Activated CD8-positive, alpha-beta T cell treated with anti-CD3 and anti-CD28 coated beads for 36 hours (primary cell): ENCODE measurements at places on chromosomes 12 and 14. TPM values are rescaled to one million over a fixed set of nuclear protein-coding genes. Genes with fewer than 3 reads are reported as not detected.

SLC2A14 gene
- total RNA-seq = 0.29 TPM

PPFIA2 gene
- total RNA-seq = not detected

- DNase-seq = no peak
Observed at GRCh38 chr14:104557086-104557485, 22.5 kb upstream of the C14orf180 start.

GRCh38 chr14:102693006-102693755, 84.1 kb upstream of the TRAF3 start:
- no peak for DNase-seq

GRCh38 chr12:70398862-70399261, 32.8 kb downstream of the KCNMB4 start:
- DNase-seq = no peak

GRCh38 chr12:104498211-104498801, 41.6 kb downstream of the CHST11 start:
- peak; percentile 65 for DNase-seq

DNA sequence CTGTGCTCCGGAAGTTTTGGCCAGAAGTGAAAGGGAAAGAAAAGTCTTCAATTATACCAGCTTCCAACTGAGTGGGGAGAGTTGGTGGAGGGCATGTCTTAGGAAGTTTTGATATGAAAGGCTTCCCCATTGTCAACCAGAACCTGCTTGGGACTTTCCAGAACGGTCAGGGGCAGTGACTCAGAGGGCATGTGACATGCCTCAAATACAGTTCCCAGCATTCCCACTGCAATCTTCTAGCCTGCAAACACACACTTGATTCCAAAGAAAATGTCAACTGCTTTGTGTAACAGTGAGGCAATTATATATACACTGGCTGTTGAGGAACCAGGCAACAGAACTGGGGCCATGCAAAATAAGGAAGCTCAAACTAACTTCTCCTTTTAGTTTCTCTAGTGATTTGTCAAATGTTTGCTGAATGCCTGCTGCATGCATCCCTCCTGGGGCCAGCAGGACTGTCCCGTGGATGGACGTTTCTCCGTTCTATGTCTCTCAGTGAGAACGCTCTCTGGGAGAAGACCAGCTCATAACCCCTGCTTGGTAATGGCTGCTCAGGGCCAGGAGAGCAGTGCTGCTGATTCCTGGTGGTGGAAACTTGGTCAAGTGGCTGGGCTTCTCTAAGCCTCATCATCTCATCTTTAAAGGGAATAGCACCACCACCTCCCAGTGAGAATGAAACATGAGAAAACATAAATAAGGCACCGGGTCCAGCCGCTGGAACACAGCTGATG, 18.3 kb downstream of the SLC25A47 start:
- DNase-seq = peak; percentile 28

GRCh38 chr14:100471441-100472093, 115.7 kb downstream of the BEGAIN start:
- DNase-seq = no peak

RNASE1 gene
- not detected for total RNA-seq

KRT77 gene
- total RNA-seq = not detected

- no peak for DNase-seq
Observed at GRCh38 chr12:121614872-121615467, 11.4 kb upstream of the ORAI1 start.

DNA sequence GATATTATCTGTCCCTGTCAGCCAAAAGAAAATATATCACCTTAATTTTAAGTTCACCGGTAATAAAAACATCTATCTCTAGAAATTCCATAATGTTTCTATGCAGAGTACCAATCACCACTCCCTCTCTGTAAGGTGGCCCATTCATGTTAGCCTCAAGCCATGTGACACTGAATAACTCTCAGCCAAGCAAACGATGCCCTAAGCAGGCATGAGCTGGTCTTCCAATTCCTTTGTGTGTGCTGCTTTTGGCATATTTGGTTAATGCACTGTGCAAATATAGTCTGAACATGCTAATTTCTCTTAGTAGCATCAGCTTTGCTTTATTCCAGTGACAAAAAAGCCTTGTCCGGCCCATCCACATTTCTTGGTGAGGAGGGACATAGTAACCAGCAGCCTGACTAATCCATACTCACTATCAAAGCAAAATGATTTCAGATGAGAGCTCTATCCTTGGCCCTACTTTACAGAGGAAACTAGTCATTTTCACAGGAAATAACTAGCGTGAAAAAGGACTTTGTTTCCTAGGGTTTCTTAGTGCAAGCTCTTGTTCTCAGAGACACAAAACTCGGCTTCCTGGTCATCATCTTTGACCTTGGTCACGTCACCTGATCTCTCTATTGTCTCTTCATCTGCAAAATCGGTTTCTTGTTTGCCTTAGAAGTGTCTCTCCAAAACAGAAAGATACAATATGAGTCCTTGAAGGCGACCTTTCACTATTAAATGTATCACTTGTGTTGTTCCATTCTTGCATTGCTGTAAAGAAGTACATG, 59.2 kb upstream of the RTRAF start:
- no peak for DNase-seq

CLEC1B gene
- total RNA-seq = not detected

DNA sequence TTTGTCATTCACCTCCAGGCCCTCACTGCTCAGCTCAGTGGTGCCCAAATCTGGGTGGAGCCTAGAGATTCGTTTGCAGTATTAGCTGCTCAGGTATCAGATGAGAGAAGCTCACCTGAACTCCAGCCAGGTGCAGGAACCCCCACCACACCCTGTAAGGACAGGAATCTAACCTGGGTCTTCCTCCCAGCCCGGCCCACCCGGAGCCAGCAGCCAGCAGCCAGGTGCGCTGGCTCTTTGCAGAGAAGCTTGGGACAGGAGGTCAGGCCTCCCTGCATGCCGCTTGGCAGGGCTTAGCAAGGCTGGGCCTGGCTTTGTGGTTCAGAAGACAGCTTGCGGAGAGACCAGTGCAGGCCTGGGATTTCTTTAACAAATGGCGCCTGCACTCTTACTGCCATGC, 125.6 kb upstream of the MYL2 start:
- no peak for DNase-seq

GRCh38 chr14:70315942-70316341, 43.5 kb downstream of the COX16 start:
- DNase-seq = no peak

C12orf57 gene
- 244 TPM for total RNA-seq

FBLN5 gene
- total RNA-seq = 1.4 TPM

GRCh38 chr12:65069336-65069735, 51.8 kb downstream of the WIF1 start:
- DNase-seq = no peak

DNA sequence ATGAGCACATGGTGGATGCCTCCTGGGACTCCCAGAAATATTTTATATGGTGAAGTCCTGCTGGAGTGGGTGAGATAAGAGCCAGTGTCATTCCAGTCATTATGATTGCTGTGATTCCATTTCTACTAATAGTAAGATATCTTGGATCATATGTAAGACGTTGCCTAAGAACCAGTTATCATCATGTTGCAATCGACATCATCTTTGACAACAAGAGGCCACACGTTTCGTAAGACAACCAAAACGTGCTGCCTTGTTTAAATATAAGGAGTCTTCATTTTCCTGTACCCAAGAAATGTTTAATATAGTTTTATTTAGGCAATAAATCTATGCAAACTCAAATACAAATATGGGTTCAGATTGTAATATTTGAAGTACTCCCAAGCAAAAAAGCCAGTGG, 58.4 kb downstream of the SPTSSA start:
- DNase-seq = no peak

GRCh38 chr14:29645117-29645516, 282.5 kb downstream of the PRKD1 start:
- no peak for DNase-seq

ACSS3 gene
- not detected for total RNA-seq

CCDC175 gene
- not detected for total RNA-seq

CLEC4E gene
- total RNA-seq = not detected
